GM23248 (cell line): ENCODE measurements at places on chromosomes 6 and 20. TPM values are rescaled to one million over a fixed set of nuclear protein-coding genes. Genes with fewer than 3 reads are reported as not detected.

SLC4A11 gene
- 0.63 and 0.65 TPM in 2 replicates for total RNA-seq

BTNL2 gene
- not detected in 2 replicates for total RNA-seq

GPLD1 gene
- total RNA-seq: 0.97 TPM in 1 of 2 replicates, not detected in the other

CLPSL1 gene
- total RNA-seq: not detected in 2 replicates

PTCHD4 gene
- total RNA-seq: 0.51 and 0.76 TPM in 2 replicates

C20orf204 gene
- 0.32 and 0.51 TPM in 2 replicates for total RNA-seq

ELOVL4 gene
- 7.0 and 8.5 TPM in 2 replicates for total RNA-seq

SPDEF gene
- not detected in 2 replicates for total RNA-seq

BICRAL gene
- total RNA-seq: 5.4 and 5.7 TPM in 2 replicates

RGS17 gene
- 0.25 and 1.1 TPM in 2 replicates for total RNA-seq

PMEPA1 gene
- 6.1 and 6.6 TPM in 2 replicates for total RNA-seq

POU3F2 gene
- total RNA-seq: not detected in 2 replicates
